ENCODE measurements at places on chromosomes 7 and 10.

DNA sequence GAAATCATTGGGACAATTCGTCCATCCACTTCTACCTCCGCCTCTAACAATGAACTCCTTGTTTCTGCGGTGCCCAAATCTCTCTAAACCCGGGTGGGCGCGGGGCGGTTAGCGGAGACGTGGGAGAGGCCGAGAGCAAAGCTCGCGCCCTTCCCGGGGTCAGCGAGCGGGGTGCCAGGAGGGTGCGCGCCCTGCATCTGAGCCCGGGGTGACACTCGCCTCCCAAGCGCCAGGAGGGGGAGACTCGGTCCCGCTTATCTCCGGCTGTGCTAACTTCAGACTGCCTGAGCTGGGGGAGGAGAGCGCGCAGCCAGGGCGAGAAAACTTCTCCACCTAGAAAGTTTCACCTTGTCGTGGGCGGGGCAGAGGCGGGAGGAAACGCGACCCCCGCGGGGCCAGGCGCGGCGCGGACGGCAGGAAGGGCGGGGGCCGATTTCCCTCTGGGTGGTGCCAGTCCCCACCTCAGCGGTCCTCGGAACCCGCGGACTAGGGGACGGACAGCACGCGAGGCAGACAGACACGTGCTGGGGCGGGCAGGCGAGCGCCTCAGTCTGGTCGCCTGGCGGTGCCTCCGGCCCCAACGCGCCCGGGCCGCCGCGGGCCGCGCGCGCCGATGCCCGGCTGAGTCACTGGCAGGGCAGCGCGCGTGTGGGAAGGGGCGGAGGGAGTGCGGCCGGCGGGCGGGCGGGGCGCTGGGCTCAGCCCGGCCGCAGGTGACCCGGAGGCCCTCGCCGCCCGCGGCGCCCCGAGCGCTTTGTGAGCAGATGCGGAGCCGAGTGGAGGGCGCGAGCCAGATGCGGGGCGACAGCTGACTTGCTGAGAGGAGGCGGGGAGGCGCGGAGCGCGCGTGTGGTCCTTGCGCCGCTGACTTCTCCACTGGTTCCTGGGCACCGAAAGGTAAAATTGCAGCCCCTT, at the start of gene MET:
Gene MET, plus strand, starts transcription at position 516 of the 915 bp plus-strand sequence. CDS start 26,889 bp downstream, outside the sequence.
- peak; percentile 80 for DNase-seq

GRCh38 chr10:107653832-107654287, 489.4 kb upstream of the SORCS1 start:
- peak; percentile 37 for DNase-seq

GRCh38 chr7:90421651-90422050, 18.4 kb downstream of the CLDN12 start:
- no peak for DNase-seq

DNA sequence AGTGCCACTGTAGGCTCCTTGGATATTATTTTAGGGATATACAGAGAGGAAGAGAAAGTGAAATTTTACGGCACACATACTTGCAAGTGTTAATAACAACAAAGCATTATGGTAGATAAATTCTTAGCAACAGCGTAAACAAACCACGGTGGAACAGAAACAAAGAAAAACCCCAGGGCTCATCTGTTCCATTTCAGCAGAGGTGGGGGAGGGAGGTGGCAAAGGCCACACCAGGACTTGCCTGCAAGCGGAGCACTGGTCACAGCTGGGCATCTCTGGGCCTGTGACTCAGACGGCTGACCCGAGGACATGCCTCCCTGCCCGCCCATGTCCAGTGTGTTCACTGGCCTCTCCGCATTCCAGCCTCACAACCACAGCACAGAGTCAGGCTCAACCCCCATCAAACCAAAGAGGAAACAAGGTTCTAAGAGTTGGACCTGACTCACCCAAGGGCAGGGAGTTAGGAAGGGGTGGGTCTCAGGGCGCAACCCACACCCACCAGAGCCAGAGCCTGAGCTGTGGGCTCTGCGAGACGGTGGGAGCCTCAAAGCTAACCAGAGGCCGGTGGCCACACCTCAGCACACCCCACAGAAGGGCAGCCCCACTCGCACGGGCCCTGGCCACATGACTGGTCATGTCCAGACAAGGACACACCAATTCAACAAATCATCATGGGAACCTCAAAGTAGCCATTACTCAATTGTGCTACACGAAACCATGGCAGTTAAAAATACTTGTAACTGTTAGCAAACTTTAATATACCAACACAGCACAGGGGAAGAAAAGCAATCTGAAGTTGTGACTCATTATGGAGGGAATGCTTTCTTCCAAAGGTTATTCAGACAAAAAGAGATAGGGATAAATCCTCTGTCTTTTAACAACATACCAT, 10.7 kb downstream of the ESYT2 start:
- DNase-seq: peak; percentile 84

GRCh38 chr10:84196083-84196482, 1.7 kb downstream of the CDHR1 start:
- no peak for DNase-seq

GRCh38 chr10:124756156-124756903, 12.2 kb upstream of the FAM53B start:
- DNase-seq: no peak

DNA sequence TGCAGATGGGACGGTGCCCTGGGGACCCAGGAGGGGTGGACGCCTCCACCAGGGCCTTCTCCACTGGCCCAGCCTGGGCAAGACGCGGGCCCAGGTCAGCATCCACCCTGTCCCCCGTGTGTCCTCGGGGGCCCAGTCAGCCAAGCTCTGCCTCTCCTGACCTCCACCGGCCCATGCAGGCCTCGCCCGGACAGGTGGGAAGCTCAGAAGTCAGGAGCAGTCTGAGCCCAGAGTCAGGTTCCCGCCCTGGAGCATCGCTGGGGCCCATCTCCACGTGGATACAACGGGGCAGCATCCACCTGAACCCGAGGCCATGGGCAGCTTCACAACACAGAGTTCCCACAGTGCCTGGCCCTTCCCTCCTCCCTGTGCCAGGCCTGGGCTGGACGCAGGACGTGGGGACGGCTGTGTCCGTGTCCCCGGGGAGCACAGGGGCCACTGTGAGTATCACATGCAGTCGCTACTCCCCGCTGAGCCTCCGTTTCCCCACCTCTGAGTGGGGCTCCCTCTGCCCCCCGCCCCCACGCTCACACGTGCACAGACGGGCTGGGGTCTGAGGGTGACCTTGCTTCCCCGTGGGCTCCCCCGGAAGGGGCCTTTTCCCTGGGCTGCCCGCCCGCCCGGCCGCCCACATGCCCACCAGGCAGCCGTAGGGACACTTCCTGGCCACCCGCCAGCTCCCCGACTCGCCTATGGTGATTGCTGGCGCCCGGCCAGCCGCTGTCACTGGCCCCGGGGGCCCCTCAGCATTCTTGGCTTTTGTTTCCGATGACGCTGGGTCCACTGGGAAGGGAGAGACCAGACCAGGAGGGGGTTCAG, 64.3 kb downstream of the PDGFA start:
- no peak for DNase-seq

DNA sequence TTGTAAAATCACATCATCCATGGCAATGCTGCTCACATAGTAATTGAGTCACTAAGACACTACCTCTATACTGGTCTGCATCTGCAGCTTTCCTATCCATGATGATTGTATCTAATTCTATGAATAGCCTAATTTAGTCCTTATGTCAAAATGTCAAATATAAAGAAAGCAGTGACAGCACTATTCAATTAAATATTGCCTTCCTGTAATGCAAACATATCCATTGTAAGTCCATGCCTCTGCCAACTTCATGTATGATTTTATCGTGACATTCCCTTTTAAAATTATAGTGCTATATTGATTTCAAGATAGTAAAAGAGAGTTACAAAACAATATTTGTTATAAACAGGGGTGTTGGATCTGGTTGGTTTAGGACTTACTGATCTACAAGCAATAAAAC, 4.8 kb upstream of the SGPL1 start:
- no peak for DNase-seq

- no peak for DNase-seq
Measured at GRCh38 chr7:123867225-123867624, 22.3 kb downstream of the HYAL4 start.

DNA sequence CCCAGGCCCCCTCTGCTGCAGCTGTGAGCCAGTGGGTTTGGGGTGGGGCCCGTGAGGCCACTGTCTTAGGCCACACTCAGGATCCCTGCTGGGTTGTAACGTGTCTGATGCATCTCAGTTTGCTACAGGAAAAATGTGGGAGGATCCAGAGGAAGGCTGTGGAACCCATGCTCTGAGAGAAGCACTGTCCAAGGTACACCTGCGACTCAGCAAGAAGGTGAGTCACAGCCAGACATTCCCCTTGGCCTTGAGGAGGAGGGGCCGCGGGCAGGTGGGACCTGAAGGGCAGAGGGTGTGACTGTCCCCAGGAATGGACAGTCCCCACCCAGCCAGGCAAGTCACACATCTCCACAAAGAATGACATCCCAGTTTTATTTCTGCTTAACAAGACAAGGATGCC, 27.8 kb upstream of the C10orf120 start:
- DNase-seq: no peak

- no peak for DNase-seq
Measured at GRCh38 chr7:133556553-133556952, 303.7 kb downstream of the EXOC4 start.

- DNase-seq: no peak
Measured at GRCh38 chr7:36985866-36986400, 261.6 kb upstream of the AOAH start.

DNA sequence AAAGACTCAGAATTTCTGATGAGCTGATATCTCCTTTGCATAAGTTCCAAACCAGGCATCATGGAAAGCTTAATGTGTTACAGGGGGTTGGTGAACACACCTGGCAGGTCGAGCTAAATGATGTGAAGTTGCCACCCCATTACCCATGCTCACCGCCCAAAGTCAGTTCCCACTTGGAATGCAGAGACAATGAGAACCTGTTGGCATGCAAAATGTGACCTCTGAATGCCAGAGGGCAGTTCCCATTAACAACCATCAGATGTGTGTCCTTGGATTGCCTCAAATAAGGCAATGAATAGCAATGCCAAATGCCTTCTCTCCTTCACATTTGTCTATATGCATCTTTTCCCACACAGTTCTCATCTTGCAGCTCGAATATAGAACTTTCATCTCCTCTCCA, 190.7 kb downstream of the CDCA7L start:
- DNase-seq: no peak

DNA sequence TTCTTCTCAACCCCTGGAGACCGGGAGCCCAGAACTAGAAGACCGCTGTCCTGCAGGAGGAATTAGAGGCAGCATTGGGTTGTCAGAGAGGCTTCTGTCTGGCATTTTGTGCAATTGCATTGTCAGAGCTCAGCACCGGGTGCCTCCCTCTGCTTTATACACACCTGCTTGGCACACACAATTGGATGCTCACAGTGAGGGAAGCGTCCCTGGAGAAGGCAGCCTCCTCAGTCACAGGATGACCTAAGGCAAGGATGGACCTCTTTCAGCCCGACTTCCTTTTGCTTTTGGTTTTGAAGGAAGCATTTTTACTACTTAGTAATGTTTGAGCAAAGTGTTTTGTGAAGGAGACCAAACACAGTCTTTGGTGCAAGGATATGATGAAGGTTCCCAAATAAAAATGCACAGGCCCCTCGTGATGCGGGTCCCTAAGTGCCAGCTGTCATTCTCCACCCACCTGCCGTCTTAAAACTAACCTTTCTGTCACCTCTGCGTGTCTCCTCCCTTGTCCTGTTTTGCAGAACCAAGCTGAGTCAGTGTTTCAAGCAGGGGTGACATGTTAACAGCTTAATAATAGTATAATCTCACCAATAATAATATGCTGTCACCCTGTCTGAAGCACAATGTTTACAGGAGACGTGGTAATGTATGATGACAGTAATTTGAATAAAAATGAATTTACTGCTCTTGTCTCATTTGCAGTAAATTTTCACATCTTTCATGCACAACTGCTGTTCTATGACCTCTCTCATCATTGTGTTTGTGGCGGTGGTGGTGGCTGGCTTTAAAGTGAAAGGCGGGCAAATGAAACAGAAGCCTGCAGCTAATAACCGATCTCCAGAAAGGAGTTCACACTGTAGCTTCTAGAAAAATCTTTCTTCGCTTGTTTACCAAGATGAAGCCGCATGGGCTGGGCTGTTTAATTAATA, 430.2 kb upstream of the MKI67 start:
- DNase-seq: no peak

Measured in GM13976 (cell line).